ENCODE measurements at places on chromosomes 13 and 19.

- DNase-seq: no peak
These were observed 884.2 kb downstream of the PCDH9 start for GRCh38 chr13:66345971-66346370.

- DNase-seq: no peak
These were observed 456.4 kb downstream of the FGF14 start for GRCh38 chr13:101945435-101945834.

DNA sequence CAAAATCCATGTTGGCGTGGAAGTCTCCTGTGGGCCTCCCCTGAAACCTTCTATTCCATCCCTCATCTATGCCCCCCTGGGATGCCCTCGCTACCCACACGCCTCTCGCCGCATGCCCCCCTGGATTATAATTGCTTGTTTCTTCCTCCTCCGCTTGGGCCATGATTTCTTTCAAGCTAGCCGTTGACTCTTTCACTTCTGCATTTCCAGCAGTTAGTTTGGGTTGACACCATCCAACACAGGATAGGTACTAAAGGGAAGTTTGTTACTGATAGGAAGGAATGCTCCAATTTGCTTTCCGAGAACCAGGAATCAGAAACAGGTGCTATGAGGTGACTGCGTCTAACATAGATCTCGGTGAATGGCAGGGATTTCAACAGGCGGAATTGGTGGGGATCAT is 7.7 kb upstream of the SLC25A15 start:
- DNase-seq: no peak

DNA sequence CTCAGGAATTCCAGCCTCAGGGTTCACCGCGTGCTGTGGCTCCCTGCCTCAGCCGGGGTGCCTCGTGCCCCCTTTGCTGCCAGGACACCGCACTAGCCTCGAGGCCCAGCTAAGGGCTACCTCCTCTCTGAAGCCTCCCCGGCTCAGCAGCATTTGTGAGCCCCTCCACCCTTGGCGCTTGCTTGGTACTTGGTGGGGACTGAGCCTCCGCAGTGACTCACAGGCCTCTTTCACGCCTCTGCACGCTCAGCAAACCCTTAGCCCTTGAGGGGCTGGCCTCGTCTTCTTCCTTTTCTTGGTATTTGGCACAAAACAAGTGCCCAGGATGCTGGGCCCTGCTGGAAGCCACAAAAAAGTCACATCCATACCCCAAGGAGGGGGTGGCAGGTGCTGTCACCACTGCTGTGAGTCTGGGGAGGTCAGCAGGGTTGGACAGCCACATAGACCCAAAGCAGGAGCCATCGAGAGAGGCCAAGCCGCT is 85.4 kb upstream of the TM9SF2 start:
- DNase-seq: no peak

GRCh38 chr13:103238441-103238840 is 172.2 kb upstream of the SLC10A2 start:
- no peak for DNase-seq

GRCh38 chr19:16726916-16727315 is 7.3 kb downstream of the NWD1 start:
- no peak for DNase-seq

DNA sequence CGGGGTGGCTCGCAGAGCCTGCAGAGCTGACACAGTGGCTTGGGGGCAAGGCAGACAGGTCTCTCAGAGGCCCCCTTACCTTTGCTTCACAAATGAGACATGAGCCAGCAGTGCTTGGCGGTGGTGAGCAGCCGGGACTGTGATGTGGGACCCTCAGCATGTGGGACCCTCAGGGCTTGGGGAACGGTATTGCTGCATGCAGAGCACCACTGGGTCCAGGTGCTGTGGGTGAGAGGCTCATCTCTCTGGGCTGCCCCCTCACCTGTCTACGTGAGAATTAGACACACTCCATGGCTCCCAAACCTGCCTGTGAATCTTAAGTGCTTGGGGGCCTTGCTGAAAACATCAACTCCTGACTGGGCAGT is 106.6 kb downstream of the COL4A2 start:
- no peak for DNase-seq

DNA sequence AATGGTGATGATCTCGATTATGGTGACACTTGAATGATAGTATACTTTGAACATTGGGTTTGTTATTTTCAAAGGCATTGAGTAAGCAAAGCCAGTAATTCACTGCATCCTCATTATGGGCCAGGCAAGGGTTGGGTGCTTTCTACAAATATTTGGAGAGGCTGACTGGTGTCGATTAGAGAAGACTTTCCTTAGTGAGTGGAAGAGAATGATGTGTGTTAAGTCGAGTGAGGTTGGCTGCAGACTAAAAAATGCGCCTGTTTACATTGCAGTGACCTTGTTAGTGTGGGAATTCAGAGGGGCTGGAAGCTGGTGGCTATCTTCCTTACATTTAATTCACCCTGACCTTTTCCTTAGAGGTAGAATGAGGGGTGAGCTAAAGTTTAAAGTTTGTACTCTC is 22.4 kb upstream of the RNF113B start:
- no peak for DNase-seq

- no peak for DNase-seq
These were observed 62.8 kb upstream of the EDNRB start for GRCh38 chr13:77981281-77981881.

- DNase-seq: no peak
These were observed at the start of gene ALOX5AP for GRCh38 chr13:30735025-30735871. Gene ALOX5AP (plus strand): TSS chr13:30735543. CDS start chr13:30735606, 63 bp downstream.

- no peak for DNase-seq
These were observed 113.3 kb upstream of the KL start for GRCh38 chr13:32902874-32903273.

- peak; percentile 19 for DNase-seq
These were observed 714 bp downstream of the NDFIP2 start for GRCh38 chr13:79481685-79482052.

DNA sequence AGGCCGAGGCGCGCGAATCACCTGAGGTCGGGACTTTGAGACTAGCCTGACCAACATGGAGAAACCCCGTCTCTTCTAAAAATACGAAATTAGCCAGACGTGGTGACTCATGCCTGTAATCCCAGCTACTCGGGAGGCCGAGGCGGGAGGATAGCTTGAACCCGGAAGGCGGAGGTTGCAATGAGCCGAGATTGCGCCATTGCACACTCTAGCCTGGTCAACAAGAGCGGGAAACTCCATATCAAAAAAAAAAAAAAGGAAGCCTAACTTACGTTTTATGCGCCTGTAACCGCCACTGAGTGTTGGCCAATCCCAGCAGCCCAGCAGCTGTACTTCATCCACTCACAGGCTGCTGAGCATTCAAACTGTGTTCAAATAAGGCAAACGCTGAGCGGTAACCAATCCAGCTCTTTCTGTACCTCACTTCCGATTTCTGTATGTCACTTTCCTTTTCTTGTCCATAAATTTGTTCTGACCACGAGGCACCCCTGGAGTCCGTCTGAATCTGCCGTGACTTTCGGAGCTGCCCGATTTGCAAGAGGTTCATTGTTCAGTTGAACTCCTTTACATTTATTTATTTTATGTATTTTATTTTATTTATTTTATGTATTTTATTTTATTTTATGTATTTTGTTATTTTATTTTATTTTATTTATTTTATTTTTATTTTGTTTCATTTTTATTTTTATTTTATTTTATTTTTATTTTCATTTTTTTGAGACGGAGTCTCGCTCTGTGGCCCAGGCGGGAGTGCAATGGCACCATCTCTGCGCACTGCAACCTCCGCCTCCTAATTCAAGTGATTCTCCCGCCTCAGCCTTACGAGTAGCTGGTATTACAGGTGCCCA is 18.2 kb downstream of the DPRX start:
- DNase-seq: no peak

DNA sequence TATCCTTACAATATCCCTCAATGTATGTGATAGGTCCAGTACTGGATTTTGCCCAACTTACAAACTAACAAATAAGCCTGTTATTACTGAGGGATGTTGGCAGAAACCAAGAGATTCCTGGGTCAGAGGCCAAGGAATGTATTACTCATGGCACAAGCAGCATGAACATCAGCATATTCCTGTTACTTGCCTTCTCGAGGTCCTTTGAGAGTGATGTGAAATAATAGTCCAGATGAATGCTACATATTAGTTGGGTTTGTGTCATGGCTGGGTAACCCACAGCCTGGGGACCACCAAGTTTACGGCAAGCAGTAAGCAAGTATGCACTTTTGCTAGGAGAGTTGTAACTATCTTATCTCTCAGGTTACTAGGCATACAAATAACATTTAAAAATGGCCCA is 384.5 kb upstream of the GPC6 start:
- no peak for DNase-seq

- peak; percentile 4 for DNase-seq
These were observed 883 bp downstream of the ZNF441 start for GRCh38 chr19:11767633-11768133.

- DNase-seq: no peak
These were observed 14.1 kb downstream of the PRAM1 start for GRCh38 chr19:8488365-8488764.

DNA sequence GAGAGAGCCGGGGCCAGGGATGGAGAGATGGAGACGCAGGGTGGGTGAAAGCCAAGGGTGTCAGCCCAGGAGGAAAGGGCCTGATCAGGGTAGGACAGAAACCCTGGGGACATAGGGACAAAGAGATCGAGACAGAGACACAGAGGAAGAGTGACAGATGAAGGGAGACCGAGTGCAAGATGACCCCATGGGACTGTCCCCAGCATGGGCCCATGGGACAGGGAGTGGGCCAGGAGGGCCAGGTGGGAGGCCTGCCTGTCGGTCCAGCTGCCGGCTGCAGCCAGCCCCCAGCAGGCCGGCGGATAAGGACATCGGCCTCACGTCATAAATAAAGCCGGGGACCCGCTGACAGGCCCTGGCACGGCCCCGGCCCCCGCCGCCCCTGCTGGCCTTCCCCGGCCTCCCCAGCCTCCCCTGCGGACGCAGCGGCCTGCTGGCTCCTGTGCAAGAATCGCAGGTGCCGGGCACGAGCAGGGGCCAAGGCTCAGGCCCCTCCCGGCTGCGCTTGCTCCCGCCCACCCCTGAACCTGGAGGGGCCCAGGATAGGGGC is 6.3 kb downstream of the REX1BD start:
- no peak for DNase-seq

- no peak for DNase-seq
These were observed 17.0 kb downstream of the LYL1 start for GRCh38 chr19:13085666-13086065.

- DNase-seq: no peak
These were observed 1.7 kb downstream of the DMAC2 start for GRCh38 chr19:41437944-41438574.

DNA sequence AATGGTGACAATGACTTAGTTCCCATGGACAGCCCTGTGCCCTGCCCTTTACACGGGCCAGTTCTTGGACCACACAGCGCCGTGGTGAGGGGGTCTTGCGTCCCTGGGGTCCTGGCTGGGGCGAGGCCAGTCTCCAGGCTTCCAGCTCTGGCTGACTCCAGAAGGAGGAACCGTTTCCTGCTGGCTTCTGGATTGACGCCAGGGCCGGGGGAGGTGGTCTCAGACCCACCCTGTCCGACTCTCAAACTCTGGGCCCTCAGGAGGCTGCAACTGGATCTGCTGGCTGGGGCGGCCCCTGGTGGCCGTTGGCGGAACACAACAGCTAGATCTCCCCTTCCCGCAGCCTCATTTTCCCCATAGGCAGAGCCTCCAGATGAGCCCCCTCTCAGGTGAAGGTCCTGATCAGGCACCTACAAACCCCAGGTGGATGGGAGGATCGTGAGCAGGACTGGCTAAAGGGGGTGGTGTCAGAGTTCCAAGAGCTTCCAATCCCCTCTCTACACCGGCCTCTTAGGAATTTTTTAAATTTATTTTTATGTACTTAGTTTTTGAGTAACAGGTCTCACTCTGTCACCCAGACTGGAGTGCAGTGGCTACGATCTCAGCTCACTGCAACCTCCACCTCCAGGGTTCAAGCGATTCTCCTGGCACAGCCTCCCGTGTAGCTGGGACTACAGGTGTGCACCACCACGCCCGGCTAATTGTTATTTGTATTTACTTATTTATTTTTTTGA is 8.0 kb downstream of the CCDC194 start:
- DNase-seq: no peak

- DNase-seq: no peak
These were observed 503.0 kb downstream of the LIG4 start for GRCh38 chr13:107712145-107712860.

DNA sequence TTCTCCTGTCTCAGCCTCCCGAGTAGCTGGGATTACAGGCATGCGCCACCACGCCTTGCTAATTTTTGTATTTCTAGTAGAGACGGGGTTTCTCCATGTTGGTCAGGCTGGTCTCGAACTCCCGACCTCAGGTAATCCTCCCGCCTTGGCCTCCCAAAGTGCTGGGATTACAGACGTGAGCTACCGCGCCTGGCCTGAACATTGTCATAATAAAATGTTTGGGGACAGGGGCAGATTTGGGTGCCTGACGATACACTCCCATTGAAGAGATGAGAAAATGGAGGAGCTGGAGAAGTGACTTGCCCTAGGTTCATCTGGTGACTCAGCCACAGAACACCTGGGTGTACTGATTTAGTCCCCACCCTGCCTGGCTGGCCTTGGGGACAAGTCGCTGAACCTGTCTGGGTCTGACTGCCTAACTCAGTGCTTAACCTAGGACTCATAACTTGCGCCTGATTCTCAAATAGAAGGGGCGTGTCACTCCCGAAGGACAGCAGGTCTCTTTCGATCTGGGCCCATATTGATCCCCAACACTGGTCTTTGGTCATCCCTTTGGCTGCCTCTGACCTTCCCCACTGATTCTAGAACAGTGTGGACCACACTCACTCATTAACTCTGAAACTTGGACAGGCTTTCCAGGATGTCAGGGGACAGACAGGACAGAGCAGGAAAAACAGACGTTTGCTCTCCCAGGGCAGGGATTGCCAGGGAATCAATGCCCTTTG is 7.6 kb upstream of the BICRA start:
- no peak for DNase-seq

DNA sequence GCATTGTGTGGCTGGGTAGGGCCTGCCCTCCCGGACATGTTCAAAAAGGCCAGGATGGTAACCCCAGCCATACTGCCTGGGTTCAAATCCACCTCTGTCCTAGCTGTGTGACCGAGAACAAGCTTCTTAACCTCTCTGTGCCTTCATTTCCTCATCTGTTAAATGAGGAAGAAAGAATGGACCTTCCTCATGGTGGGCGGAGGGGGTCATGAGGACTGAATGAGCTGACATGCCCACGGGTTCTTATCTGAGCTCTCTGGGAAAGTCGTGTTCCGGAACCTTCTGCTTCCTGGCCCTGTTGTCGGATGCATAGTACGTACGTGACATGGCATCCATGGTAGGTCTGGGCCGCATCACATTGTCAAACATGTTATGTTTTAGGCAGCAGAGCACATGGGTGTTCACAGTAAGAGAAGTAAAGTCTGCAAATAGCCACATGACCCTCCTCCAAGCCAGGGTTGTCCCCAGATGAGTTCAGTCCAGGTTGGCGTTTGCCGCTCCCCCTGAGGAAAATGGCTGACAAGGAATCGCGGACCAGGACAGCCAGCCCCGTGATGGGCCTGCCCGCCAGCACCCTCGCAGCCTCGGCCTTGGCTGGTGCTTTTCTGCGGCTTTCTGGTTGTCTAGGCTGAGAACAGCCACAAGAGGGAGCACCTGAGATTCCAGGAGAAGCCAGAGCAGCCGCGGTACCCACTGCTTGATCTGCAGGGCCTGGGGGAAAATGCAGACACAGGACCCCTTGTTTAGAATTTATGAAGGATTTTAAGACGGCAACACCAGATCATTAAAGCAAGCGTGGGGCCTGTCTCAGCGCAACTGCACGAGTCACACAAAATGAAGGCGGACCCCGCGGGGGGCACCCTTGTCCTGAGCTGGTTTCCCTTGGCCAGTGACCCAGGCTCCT is 2.4 kb upstream of the NTN5 start:
- DNase-seq: peak; percentile 46

Data from activated CD8-positive, alpha-beta memory T cell treated with anti-CD3 and anti-CD28 coated beads for 1 hour (primary cell).